ENCODE measurements at places on chromosomes 13 and 19.

- no peak for DNase-seq
These were observed 798 bp downstream of the SLC1A5 start for GRCh38 chr19:46787331-46788261.

DNA sequence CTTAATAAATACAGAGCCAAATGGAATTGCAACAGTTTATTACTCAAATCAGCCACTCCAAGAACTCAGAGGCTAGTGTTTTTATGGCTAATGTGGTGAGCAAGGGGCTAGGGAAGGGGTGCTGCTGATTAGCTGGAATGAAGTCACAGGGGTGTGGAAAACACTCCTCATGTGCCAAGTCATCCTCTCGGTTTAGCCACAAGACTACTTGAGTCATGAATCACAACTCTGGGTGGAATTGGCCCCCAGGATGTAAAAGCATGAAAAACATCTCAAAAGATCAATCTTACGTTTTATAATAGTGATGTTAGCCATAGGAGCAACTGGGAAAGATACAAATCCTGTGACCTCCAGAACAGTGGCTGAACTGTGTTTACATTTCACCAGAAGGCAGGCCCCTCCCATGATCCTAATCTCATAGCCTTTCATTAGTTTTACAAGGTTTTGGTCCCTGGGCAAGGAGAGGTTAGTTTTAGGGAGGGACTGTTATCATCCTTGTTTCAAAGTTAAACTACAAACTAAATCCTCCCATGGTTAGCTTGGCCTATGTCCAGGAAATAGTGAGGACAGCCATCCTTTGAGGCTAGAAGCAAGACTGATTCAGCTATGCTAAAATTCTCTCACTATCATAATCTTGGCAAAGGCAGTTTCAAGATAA, 2020.1 kb upstream of the PCDH20 start:
- no peak for DNase-seq

DNA sequence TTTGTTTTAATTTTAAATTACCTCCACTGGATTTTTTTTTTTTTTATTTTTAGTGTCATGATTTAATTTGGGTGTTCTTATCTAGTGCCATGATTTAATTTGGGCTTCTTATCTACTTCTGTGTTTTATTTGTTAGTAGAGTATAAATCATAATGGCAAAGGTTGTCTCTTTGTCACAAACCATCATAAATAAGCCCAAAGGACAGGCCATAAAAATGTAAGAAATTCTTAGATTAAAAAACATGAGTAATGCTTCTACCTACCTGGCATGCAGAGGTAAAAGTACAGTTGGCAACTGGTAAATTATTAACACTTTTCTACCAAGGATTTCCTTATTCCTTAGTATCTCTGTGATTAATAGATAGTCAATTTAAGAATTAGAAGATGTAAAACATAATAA, 55.2 kb downstream of the ERCC5 start:
- DNase-seq: no peak

DNA sequence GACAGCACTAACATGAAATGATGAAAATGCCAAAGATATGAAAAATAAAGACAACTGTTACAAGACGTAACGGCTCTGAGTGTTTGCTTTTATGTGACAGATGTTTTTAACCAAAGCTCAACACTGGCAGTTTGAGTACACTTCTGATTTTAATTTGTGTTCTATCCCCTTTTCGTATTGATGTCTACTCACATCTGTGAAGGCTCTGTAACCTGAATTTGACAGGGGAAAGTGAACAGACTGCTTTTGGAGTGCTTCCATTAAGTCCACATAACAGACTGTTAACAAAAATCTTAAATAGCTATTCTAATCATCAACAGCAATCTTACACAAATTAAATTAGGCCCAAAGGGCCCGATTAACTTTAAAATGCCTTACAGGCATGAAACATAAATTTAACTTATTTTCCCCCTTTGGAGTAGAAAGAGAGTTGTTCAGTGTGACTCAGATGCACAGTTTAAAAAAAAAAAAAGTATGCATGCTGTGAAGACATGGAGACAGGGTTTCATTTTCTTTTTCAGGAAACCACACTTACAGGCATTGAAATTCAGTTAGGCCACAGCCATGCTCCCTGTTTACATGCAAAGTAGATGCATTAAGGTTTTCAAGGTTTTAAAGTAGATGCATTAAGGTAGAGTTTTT, 16.3 kb upstream of the RNASEH2B start:
- no peak for DNase-seq

GRCh38 chr19:46180701-46181387, 32.8 kb downstream of the IGFL2 start:
- DNase-seq: no peak

DNA sequence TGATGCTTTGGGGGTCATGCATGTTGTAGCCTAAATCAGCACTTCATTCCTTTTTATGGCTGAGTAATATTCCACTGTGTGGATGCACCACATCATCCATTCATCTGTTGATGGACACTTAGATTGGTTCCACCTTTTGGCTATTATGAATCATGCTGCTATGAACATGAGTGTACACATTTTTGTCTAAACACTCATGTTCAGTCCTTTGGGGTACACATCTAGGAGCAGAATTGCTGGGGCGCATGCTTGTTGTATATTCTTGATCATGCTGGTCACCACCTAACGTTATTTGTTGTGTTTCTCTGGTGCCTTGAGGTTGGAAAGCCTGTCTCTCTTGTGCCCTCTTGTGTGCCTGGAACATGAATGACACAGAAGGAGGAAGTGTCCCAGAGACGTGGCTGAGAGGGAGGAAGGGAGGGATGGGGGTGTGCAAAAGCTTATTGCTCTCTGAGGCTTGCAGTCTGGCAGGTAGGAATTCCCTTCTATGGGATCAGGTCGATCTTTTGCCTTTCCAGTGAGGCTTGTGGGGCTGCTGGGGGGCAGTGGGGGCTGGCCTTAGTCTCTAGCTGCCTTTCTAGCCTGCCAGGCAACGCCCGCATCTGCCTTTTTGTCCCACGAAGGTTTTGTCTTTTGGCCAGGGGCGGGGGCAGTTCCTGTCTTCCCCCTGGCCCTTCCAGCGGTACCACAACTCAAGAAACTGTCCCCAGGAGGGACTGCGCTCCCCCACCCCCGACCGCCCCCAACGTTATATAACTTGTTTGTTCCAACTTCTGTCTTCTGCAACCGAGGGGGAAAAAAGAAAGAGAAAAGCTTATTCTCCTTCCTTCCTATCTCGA, 7.6 kb downstream of the KLHL26 start:
- DNase-seq: no peak

DNA sequence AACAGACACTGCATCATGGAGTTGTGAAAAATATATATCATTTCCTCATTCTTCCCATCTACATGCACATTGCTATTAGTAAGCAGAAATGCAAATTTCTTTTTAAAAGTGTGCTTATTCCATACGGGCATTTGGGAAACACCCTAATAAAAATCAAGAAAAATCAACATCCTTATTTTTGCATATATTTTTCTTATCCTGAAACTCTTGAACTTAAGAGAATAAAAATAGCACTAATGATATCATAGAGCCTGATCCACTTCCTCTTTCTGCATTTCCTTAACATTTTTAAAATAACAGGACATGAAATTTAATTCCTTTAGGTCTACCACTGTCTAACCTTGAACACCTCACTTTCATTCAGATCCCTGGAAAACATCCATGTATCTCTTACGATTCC, 123.3 kb downstream of the VWA8 start:
- DNase-seq: no peak

DNA sequence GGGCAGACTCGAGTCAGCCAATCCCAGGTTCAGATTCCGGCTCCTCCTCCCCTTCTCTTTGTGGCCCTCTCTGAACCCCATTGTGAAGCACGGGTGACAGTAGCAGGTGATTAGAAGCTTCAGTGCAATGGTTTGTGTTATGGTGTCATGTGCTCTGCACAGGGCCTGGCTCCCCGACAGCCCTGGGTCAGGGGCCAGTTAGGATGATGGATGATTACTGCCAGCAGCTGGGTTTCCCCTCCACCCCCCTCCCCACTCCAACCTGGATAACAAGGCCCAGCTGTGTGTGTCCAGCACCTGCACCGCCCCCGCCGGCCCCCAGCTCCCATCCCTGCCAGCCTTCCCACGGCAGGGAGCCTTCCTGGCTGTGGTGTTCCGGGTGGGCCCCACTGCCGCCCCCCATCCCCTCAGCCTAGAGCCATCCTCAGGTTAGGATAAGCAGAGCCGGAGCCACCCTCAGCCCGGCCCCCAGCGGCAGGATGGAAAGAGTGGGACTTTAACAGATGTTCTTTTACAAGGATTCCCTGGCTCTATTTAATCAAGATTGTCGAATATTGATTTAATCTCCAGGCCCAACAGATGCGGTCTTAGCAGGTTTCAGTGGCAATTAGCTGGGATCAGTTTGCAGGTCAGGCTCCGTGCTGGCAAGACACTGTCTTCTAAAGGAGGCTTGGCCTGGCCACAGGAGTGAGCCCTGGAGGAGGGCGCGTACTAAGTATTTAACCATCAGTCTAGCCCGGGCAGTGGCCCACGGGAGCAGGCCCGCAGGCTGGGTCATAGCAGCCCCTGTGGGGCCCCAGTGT, 156.2 kb downstream of the SIPA1L3 start:
- DNase-seq: no peak

DNA sequence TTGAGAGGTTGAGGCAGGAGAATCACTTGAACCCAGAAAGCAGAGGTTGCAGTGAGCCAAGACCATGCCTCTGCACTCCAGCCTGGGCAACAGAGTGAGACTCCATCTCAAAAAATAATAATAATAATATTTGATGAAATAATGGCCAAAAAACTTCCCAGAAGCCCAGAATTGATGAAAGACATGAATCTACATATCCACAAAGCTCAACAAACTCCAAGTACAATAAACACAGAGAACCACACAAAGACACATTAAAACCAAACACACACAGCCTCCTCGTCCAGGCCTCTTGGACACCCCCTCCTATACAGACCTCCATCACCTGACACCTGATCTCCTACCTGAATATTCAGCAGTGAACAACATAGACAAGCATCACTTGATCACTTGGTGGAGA, 3.2 kb upstream of the SYDE1 start:
- DNase-seq: no peak

GRCh38 chr13:73218181-73218580, 159.4 kb downstream of the KLF5 start:
- DNase-seq: no peak

DNA sequence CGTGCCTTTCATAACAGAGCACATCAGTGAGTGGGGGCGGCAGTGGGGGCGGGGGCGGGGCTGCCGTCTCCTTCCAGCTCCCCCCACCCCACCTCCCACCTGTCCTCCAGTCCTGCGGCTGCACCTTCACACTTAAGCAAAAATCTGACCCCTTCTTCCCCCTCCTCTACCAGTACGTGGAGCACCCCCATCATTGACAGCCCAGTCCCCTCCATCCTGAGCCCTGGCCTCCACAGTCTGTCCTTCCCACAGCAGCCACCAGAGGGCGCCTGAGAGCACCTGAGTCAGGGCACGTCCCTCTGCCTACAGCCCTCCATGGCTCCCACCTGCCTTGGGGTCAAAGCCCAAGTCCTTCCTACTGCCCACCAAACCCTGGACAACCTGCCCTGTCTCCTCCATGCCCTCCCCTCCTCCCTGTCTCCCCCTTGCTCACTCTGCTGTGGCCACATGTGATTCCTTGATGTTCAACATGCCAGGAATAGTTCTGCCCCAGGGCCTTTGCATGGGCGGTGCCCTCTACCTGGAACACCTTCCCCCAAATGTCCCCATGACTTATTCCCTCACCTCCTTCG, 4.0 kb downstream of the EBI3 start:
- DNase-seq: no peak

- no peak for DNase-seq
These were observed 126.8 kb downstream of the LMO7 start for GRCh38 chr13:75762955-75763354.

DNA sequence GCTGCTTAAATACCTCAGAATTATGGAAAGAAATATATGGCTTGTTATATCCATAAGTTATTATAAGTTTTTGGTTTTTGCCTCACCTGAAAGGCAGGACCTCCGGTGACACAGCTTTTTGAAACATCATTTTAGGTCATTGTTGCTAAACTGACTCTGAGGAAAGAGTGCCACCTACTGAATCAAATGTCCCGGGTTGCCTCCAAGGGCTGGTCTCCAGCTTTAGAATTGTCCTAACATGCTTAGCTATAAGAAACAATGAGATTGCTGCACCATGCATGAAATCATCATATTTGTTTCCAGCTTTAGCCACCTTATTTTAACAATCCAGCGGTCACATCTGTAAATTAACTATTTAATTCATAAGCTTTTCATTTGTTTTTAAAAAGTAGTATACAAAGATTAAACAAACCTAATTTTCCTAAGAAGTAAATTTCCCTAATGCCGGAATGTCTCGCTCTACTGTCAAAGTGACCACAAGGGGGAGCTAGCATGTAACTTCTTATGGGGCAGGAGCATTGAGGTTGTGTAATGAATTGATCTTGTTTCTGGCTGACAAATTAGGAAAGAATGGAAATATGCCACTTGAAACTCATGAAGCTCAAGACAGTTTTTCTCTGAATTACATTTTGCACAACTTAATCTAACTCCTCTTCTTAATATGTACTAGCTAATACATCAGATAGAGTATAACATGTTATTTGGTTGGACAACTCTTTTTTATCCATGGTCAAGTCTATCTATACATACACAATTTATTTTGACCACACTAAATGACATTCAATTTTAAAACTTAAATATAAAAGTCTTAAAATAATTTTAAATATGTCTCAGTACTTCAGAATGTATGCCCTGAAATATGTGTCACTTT, 6.7 kb upstream of the PCDH17 start:
- DNase-seq: no peak

GRCh38 chr19:39154629-39155100, 29.1 kb downstream of the PAK4 start:
- DNase-seq: peak; percentile 90

DNA sequence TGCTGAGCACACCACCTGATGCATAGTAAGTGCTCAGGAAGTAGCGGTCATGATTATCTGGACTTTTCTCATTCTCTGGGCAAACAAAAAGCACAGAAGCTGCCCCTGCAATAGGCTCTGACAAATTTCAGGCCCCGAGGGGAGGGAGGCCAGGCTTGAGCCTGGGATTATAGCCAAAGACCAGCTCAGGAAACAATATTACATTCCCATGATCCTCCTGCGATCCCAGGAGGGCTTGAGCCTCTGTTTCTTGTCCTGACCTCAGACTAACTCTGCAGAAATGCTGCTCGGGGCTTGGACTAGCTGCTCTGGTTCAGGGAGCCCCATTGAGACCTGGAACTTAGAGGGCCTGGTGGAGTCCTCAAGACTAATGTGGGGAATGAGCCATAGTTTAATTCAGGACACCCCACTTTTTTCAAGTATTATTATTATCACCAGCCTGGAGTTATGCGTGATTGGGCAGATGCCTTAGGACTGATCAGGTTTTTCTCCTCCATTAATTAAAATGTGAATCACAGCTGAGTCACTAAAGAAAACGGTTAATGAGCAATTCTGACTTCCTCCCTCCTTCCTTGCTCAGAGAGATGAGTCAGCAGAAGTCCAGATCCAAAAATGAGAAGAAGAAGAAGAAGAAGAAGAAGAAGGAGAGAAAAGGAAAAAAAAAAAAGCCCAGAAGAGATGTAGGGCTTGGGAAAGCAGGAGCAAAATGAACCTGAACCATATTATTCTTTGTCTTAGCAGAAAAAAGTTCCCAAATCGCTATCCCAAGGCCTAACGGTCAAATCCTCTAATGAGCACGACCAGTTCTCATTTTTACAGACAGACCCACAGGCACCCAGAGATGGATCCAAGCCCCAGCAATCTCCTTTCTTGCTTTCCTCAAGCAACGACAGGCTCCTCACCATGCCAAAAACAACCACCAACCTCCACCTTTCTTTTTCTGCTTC, 107.2 kb downstream of the CACNA1A start:
- DNase-seq: no peak

- no peak for DNase-seq
These were observed 107.7 kb upstream of the SPATA13 start for GRCh38 chr13:24052547-24053518.

- no peak for DNase-seq
These were observed 32.6 kb upstream of the RFC3 start for GRCh38 chr13:33785384-33785783.

Measured in LNCaP clone FGC (cell line).